ENCODE measurements at places on chromosomes 3 and 15.

DNA sequence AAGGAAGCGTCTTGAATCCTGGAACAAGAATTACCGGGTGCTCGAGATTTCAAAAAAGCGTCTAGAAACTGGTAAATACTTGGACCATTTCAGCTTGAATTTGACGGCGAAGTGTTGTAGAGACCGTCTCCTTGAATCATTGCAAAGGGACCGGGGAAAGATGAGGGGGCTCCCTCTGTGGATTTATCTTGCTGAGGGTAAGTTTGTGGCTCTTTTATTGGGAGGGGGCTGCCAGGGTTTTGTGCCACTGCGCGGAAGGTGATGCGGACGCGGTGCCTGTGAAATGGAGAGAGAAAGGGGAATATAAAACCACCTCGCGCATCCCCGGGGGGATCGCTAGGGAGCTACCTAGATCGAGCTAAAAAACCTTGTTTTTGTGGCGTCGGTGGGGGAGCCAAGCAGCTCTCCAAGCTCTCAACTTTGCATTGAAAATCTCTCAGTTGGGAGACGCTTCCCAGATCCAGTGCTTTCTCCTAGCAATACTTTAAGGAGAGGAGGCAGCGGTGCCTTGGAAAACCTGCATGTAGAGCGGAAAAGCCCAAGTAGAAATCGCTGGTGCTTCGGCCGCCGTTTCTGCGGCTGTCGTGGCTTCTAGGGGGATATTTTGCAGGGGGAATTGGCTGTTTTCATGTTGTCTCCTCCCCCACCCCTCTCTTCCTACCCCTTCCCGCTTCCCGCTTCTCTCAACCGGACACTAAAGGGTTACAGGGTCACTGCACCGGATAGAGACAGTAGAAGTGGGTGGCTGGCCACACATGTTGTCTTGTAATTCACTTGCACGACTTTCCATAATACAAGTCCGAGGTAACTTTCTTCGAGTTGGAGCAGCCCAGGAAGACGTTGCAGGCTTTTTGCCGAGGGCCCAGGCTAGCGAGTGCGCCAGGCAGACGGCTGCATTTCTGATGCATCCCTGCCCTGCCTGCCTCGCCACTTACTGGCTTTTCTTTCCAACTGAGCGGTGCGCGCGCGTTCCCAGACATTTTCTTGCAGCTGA lies 187.6 kb downstream of the NLGN1 start:
- DNase-seq = no peak

- no peak for DNase-seq
These were observed 264.8 kb downstream of the SLCO3A1 start for GRCh38 chr15:92118162-92118935.

DNA sequence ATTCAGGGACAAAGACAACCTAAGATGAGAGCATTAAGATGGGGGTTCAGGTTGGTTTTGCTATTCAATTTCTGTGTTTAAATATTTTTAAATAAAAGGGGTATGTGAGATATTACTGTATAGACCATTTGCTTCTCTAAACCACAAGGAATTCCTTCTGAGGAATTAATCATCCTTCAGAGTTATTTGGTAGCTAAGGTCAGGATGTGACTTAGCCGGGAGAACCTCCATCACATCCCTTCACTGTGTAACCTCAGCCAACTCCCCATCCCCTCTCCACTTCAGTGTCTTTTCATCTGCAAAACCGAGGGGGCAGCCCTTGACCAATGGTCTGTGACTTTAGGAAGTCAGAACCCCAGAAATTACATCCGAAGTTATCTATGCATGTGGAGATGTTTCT lies 48.7 kb upstream of the SKOR1 start:
- DNase-seq = no peak

- no peak for DNase-seq
These were observed 29.7 kb downstream of the MRPS11 start for GRCh38 chr15:88497109-88497765.

DNA sequence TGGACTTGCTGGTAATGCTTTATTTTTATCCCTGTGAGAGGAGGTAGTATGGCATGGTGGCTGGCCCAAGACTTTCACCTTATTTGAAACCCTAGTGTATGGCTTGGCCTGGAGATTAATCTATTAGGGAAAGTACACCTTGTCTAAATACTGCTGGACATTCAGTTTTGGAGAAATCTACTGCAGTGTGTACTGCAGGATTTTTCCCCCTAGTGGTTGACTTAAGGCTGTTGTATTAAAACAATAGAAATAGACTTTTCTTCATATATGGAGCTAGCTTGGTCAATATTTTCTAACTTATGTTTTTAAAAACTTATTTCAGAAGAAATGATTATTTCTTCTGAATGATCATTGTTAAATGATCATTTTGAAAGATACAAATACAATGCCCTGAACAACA lies 13.9 kb upstream of the SLITRK3 start:
- no peak for DNase-seq

- no peak for DNase-seq
These were observed 4.4 kb upstream of the LMAN1L start for GRCh38 chr15:74808078-74808839.

- no peak for DNase-seq
These were observed 723.5 kb upstream of the SGO1 start for GRCh38 chr3:20909511-20909910.

- DNase-seq = no peak
These were observed 15.6 kb downstream of the IQCB1 start for GRCh38 chr3:121819236-121819635.

- DNase-seq = no peak
These were observed 60.9 kb downstream of the ARNT2 start for GRCh38 chr15:80464951-80465625.

Measured in activated CD4-positive, CD25-positive, alpha-beta regulatory T cell (primary cell).